SW 1271 (cell line): ENCODE measurements at places on chromosomes 5 and 9.

DNA sequence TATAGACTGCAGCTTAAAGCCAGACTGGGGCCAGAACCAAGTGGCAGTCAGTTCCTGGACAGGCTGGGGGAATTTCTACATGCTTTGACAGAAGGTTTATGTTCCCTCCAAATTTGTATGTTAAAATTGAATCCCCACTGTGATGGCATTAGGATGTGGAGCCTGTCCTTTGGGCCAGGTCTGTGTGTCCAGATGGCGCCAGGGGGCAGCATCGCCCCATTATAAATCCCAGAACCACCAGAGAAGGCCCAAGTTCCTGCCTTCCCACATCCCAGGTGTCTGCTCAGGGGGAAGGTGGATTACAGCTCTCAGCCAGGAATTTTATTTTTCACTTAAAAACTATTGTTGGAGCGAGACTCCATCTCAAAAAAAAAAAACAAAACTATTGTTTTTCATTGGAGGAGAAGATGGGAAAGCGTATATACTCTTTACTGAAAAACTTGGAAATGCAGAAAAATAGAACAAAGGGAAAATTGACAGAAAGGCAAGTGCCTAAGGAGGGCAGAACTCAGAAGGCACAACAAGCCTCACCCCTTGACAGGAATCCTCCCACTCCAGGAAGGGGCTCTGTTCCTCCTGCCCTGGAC lies 5.0 kb downstream of the IL3 start:
- DNase-seq: peak; percentile 71

- no peak for DNase-seq
Observed at GRCh38 chr9:110355911-110356310, 18.2 kb upstream of the TXNDC8 start.

- no peak for DNase-seq
Observed at GRCh38 chr5:180598316-180598701, 7.0 kb upstream of the SCGB3A1 start.

DNA sequence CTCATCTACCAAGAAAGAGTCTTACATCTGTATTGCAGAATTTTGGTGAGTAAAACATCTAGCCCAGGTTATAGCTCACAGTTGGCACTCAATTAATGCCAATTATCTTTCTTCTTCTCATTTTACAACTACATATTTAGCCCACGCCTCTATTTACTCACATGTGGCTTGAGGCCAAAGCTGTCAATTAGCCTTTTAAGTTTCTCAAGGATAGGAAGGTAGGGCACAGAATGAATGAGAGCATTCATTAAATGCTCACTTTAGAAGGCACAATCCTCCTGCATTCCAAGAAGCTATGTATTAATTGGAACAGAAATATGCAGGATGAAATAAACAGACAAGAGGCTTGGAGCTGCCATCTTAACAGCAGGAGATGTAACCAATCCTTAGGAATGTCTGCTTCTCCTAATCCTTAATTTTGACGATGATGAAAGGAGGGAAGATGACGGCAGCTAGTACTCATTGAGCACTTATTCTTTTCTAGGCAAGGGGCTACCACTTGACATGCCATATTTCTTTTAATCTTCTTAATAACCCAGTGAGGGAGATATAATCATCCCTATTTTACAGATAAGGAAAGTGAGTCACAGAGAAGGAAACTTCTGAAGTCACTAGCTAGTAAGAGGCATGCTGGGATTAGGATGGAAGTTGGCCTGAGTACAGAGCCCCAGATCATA lies 30.8 kb upstream of the PANK3 start:
- DNase-seq: no peak

GRCh38 chr9:135669616-135670285 lies 6.6 kb downstream of the LCN9 start:
- no peak for DNase-seq

- DNase-seq: no peak
Observed at GRCh38 chr5:132752581-132753125, 5.4 kb downstream of the CCNI2 start.

DNA sequence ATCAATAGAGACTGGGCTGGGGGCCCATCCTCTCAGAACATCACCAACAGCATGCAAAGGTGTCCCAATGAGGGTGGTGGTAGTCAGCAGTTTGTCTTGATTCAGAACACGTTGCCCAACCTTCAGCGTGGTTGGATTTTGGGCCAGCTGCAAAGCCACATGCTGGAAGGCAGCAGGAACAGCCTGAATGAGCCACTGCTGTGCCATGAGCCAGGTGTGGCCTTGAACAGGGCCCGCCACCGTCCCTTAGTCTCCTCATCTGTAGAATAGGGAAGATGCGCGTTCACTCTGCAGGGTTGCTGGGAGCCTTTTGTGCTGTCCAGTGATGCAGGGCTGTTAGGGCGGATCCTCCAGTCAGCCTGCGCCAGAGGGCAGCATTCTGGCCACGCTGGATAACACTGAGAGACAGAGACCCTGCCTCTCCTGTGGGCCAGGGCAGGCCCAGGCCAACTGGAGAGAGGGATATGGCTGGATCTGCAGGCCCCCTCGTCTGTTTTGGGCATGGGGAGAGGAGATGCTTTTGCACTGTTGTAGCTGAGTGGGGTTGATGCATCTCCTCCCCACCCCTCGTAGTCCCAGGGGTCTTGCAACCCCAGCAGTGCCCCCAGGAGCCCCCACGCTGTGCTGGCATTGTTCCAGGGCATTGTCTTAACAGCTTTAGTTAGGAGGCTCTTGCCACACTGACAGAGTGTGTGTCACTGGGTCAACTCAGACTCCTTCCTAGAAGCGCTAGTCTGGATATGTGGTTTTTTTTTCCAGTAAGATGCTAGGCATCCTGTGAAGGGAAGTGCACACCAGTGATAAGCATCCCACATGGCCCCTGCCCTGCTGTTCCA lies 42.1 kb downstream of the SLC46A2 start:
- no peak for DNase-seq

GRCh38 chr9:134872482-134873231 lies 8.0 kb upstream of the FCN2 start:
- DNase-seq: no peak

DNA sequence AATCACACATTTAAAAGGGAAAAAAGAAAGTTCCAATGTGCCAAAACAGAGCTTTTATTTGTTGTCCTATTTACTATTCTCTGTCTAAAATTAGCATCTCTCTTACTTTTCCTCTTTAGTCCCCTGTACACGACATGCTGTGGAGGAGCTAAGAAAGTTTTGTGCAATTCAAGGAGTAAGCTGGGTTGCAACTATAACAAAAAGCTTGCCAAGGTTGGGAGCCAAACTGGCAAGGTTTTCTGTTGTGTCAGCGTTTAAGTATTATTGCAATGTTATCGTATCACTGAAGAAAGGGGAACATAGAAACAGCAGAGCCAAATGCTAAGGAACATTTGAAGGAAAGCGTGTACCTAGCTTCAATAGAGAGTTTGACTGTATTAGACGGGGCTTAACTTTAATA lies 680.8 kb downstream of the CETN3 start:
- DNase-seq: no peak

- DNase-seq: no peak
Observed at GRCh38 chr9:2697492-2697891, 19.8 kb upstream of the KCNV2 start.

GRCh38 chr5:172546196-172546595 lies 91.9 kb upstream of the SH3PXD2B start:
- no peak for DNase-seq

DNA sequence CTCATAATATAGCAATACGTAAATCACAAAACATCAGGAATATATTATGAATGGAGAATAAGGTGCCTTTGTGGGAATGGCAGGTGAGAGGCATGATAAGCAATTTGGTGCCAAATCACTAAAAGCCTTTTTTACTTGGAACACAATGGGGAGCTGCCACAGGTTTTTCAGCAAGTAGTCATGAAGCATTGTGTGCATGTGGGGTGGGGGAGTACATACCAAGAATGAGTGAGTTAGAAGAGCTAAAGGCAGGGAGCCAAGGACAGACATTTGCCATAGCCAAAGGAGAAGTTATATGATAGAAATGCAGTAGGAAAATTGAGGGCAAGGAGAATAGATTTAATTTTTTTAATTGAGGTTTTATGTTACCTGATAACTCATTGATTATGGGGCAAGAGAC lies 445.0 kb upstream of the SMC2 start:
- no peak for DNase-seq

GRCh38 chr5:112958093-112959088 lies 18.2 kb upstream of the DCP2 start:
- peak; percentile 82 for DNase-seq

DNA sequence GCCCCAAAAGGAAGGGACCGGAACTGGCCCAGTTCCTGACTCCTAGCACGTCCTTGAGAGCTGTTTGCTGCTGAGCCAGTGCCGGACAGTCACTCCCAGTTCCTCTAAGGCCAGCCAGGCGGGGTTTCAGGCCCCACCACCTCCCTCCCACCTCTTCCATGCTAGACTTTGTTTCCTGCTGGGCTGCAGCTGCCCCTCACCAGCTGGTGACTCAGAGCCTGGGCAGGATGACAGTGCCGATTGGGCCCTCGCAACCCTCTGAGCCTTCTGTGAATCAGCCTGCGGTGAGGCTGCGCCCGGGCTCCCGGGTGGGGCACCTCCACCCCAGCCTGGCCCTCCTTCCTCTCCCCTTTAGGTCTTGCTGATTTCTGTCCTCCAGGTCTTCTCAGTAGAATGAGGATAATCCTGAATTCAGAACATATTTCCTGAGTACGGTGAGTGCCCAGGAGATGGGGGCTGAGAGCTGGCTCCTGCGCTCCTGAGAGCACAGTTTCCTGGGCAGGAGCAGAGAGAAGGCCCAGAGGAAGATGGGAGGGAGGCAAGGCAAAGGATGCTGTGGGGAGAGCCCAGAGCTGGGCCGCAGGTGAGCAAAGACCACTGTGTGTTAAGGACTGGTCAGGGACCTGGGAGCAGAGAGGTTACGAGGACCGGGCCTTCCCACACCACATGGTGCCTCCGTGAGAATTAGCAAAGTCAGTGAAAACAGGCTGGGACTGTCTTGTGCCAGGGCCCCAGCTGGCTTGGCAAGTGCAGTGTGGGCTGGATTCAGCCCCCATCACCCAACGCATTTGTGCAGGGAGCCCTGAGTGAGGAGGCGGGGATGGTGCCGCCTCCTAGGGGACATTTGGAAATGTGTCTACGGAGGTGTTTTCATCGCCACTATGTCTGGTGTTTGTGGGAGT lies 32.9 kb upstream of the STXBP1 start:
- DNase-seq: peak; percentile 94

DNA sequence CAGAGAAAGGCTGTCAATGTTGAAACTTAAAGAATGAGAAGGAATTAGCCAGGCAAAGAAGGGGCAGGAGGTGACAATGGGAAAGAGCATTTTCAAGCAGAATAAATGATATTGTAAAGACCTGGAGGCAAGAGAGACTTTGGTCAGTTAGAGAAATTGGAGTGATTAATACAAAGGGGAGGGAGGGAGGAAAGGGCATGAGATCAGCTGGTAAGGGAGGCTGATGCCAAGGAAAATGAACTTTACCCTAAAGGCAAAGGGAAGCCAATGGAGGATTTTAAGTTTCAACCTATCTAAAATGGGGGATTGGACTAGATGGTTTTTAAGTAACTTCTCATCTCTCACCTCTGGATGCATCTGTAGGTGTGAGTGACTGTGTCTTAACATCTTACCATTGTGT lies 23.3 kb downstream of the C5 start:
- DNase-seq: no peak

GRCh38 chr5:50658246-50658645 lies 8.2 kb upstream of the PARP8 start:
- DNase-seq: no peak

GRCh38 chr5:130678637-130679036 lies 486.4 kb downstream of the HINT1 start:
- DNase-seq: no peak

DNA sequence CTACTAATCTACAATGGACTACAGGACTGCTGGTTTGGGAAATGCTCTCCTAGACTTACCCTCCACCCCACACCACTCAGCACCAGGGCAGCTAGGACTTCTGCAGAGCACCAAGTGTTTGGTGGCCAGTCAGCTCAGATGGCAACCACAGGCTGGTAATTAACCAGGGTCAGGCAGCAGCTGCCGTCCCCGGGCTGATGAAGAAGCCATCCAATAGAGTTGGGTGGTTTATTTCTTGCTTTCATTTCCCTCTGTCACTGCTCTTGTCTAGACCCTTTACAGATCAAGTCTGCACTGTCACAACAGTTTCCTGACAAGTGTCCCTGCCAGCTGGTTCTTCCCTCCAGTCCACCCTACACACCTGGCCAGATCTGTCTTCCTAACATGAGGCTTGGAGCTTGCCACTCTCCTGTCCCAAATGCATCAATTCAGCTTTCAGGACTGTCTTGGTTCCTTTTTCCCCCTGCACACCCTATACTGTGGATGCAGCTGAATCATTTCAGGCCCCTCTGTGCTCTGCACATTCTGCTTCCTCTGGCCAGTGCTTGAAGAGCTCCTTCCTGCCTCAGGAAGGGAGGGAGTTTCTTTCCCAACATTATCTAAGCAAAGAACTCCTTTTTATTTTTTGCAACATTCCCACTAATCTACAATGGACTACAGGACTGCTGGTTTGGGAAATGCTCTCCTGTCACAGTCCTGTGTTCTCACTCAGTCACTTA lies 30.2 kb upstream of the HSPA9 start:
- no peak for DNase-seq

DNA sequence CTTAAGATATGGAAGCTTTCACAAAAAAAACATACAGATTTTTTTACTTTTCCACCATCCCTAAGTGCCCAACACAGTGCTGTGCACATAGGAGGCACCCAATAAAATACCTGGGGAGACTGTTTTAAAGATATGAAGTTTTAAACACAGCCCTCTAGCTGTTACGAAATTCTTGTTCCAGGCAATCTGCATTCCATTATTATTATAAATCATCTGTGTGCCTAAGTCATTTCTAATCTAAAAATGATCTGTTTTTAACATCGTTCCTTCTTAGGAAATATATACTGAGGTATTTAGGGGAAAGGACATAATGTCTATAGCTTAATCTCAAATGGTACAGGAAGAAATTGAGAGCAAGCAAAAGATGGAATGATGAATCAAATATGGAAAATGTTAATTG lies 32.7 kb upstream of the ISCA1 start:
- no peak for DNase-seq

GRCh38 chr9:135515083-135515951 lies 5.9 kb upstream of the LCN1 start:
- no peak for DNase-seq

GRCh38 chr5:143208781-143209510 lies 194.5 kb downstream of the NR3C1 start:
- DNase-seq: no peak

DNA sequence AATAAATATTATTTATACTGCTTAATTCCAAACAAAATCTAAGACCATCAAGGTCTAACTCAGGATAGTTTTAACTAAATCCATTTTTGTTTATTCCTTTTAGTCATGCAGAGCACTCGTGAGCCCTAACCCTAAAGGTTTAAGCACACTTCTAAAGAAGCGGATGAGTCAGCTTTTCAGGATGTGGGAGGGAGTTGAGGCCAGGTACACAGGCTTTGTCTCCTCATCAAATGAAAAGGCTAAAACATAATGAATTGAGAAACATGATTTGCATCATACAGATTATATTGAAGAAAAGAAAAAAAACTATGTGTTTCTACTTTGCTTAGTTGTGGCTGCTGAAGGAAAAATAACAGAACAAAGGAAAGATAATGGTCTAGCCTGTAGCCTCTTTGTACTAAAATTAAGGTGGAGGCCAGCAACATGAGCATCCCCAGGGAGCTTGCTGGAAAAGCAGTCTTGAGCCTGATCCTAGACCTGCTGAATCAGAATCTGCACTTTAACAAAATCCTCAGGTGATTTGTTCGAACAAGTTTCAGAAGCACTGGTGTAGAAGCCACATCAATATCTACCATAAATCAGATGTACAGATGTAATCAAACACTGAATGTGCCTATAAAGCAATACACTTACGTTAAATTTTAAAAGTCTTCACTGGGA lies 21.1 kb upstream of the ISCA1 start:
- DNase-seq: no peak

GRCh38 chr5:45680950-45681349 lies 15.2 kb downstream of the HCN1 start:
- DNase-seq: no peak
